ENCODE measurements at places on chromosomes 11 and 22. TPM values are rescaled to one million over a fixed set of nuclear protein-coding genes. Genes with fewer than 3 reads are reported as not detected.

DDX25 gene
- not detected for total RNA-seq

PATZ1 gene
- total RNA-seq, result 25.1 TPM

MAP6 gene
- 3.4 TPM for total RNA-seq

CTTN gene
- total RNA-seq, result 197 TPM

UCP3 gene
- 1.6 TPM for total RNA-seq

IGSF22 gene
- not detected for total RNA-seq

NPAS4 gene
- total RNA-seq, result not detected

DNA sequence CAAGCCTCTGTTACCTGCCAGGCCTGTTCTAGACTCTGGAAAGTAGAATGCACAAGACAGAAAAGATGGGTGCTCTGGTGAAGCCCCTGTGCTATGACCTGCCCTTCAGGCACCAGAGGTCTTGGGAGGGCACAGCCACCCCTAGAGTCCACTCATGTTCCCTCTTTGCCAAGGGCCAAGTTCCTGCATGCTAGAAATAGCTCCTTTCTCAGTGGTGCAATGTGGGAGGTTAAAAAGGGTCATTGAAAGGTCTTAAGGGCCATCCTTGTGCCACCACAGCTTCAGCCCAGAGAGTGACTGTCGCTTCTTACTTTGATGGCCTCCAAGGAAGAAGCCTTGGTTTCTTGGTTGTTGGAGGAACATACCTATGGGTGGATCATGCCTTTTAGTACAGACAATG is 84.6 kb upstream of the PARVA start:
- no peak for DNase-seq

DNA sequence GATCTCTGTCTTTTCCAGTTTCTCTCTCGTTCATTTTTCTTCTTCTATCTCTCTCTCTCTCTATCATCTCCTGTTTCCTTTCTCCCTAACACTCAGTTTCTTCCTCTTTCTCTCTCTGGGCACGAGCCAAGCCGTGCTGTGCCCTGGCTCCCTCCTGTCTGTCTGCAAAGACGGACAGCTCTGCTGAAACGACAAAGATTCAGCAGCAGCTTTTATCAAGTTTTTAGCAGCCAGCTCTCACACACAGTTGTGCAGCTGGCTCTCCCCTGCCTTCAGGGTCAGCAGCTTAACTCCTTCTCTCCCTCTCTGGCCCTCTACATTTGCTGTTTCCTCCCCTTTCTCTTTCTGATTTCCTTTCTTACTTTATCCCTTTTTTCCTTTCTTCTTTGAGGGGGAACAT is 352.0 kb upstream of the MPPED2 start:
- no peak for DNase-seq

- DNase-seq, result no peak
Observed at GRCh38 chr11:7668911-7669310, 4.4 kb downstream of the CYB5R2 start.

DNA sequence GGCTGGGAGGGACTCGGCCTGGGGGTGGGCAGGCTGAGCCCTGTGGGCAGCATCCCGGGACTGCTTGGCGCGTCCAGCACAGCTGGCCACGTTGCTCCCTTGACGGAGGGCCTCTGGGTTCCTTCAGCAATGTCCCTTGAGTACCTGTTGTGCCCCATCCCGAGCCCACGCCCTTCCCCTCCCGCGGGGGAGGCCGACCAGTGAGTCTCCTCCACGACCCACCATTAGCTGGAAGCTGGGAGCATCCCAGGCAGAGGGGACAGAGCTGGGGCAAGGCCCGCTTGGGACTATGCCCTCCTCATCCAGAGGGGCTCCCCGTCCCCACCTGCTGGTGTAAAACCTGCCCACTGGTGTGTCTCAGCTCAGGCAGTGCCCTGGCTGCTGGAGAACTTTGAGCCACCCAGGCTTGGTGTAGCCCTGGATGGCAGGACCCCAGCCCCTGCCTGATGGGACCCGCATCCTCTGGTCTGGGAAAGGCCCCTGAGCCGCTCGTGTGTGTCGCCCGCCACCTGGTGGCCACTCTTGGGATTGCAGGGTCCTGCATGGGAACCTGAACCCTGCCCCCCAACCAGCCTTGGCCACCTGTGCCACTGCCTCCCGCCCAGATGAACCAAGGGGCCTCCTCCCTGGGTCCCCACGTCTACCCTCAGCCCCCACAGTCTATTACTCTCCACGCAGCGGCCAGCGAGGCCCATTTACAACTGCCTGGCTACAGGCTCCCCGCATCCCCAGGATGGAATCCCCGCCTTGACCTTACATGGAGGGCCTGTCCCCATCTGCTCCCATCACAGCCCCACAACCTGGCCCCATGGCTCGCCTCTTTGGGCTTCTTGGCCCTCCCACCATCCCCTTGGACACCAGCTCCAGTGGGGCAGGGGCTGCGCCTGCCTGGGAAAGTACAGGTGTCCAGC is 16.6 kb upstream of the ARHGAP8 start:
- DNase-seq, result peak; percentile 68

- no peak for DNase-seq
Observed at GRCh38 chr11:72629266-72629665, 45.0 kb downstream of the PDE2A start.

- no peak for DNase-seq
Observed at GRCh38 chr11:2434008-2434407, 10.3 kb downstream of the TRPM5 start.

DNA sequence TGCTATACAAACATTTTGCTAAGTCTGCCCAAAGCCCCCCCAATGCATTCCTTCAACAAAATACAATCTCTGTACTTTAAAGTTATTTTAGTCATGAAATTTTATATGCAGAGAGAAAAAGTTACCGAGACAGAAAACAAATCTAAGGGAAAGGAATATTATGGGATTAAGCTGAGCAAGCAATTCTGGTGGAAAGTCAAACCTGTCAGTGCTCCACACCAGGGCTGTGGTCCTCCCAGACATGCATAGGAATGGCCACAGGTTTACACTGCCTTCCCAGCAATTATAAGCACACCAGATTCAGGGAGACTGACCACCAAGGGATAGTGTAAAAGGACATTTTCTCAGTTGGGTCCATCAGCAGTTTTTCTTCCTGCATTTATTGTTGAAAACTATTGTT is 92.4 kb downstream of the RRAS2 start:
- no peak for DNase-seq
